B cell (primary cell): ENCODE measurements at places on chromosomes 3 and 15. TPM values are rescaled to one million over a fixed set of nuclear protein-coding genes. Genes with fewer than 3 reads are reported as not detected.

GRCh38 chr3:62644493-62644892 is 230.7 kb downstream of the CADPS start:
- DNase-seq = no peak
- H3K36me3 ChIP-seq = no peaks in the 10 kb centered on the region
- H3K4me1 ChIP-seq = no peaks in the 10 kb centered on the region
- no peaks in the 10 kb centered on the region for H3K27me3 ChIP-seq
- no peak overlapping the region for H3K4me3 ChIP-seq
- no peak overlapping the region for H3K27ac ChIP-seq

- H3K4me1 ChIP-seq = no peaks in the 10 kb centered on the region
- H3K36me3 ChIP-seq = no peaks in the 10 kb centered on the region
- H3K4me3 ChIP-seq = no peak overlapping the region
- no peaks in the 10 kb centered on the region for H3K27me3 ChIP-seq
- DNase-seq = no peak
- no peak overlapping the region for H3K27ac ChIP-seq
Observed at GRCh38 chr3:157311633-157312375, 124.8 kb upstream of the PTX3 start.

- H3K4me1 ChIP-seq = no peaks in the 10 kb centered on the region
- no peaks in the 10 kb centered on the region for H3K36me3 ChIP-seq
- no peak overlapping the region for H3K27ac ChIP-seq
- no peaks in the 10 kb centered on the region for H3K27me3 ChIP-seq
- no peak for DNase-seq
- no peak overlapping the region for H3K4me3 ChIP-seq
Observed at GRCh38 chr3:21273259-21274025, 477.6 kb downstream of the ZNF385D start.

GRCh38 chr3:123660141-123660675 is 75.4 kb upstream of the HACD2 start:
- no peaks in the 10 kb centered on the region for H3K27me3 ChIP-seq
- no peak overlapping the region for H3K4me3 ChIP-seq
- no peaks in the 10 kb centered on the region for H3K4me1 ChIP-seq

GRCh38 chr3:25297667-25298585 is 130.1 kb upstream of the RARB start:
- H3K36me3 ChIP-seq = no peaks in the 10 kb centered on the region
- H3K4me1 ChIP-seq = no peaks in the 10 kb centered on the region
- no peaks in the 10 kb centered on the region for H3K27me3 ChIP-seq
- DNase-seq = no peak
- H3K27ac ChIP-seq = no peak overlapping the region

GRCh38 chr3:46632792-46633191 is 20.5 kb downstream of the FAM240A start:
- no peak overlapping the region for H3K4me3 ChIP-seq
- DNase-seq = no peak
- no peaks in the 10 kb centered on the region for H3K27me3 ChIP-seq

DNA sequence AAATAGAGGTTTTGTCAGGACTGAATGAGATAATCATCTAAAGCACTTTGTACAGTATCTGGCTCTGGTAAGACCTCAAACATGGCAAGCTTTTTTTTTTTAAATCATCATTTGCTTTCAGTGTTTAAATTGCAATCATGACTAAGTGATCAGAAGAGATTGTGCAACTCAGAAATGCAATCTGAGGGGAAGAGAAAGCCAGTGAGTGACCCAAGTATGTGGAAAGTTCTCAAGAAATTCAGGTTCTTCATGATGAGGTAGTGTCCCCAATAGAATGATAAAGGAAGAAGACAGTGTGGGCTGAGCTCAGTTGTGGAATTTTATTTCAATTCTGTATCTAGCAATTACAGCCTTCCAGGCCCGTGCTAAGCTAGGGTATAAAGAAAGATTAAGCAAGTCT is 132.2 kb upstream of the TBC1D5 start:
- H3K4me3 ChIP-seq = no peak overlapping the region
- DNase-seq = no peak
- no peak overlapping the region for H3K27ac ChIP-seq
- no peaks in the 10 kb centered on the region for H3K4me1 ChIP-seq

DNA sequence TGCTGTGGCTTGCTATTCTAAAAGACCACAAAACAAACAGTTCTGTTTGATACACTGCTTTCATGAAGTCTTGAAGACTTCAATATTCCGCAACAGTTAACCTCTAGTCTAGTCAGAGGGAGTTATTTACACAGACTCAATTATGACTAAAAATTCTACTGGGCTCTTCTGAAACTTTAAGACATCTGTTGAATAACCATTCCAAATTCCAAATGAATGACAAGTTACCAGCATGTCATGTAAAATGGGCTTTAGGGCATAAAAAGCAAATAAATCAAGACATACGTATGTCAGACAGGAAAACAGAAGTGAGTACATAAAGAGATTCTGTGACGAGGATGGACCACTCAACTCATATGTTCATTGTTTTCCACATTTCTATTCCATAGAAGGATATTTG is 93.9 kb downstream of the PLOD2 start:
- H3K4me1 ChIP-seq = no peaks in the 10 kb centered on the region
- H3K27ac ChIP-seq = no peak overlapping the region
- H3K27me3 ChIP-seq = no peaks in the 10 kb centered on the region
- no peaks in the 10 kb centered on the region for H3K36me3 ChIP-seq
- DNase-seq = no peak

- peaks cover 31% of the 10 kb centered on the region for H3K4me1 ChIP-seq
- H3K27ac ChIP-seq = no peak overlapping the region
- no peak for DNase-seq
- H3K4me3 ChIP-seq = no peak overlapping the region
- H3K36me3 ChIP-seq = no peaks in the 10 kb centered on the region
- peaks cover 65% of the 10 kb centered on the region for H3K27me3 ChIP-seq
Observed at GRCh38 chr3:194313560-194314387, 37.4 kb downstream of the CPN2 start.

A4GNT gene
- not detected in 2 replicates for total RNA-seq

COLQ gene
- total RNA-seq = 1.9 TPM in 2 replicates

TBC1D23 gene
- total RNA-seq = 36.5 and 48.5 TPM in 2 replicates

RNF123 gene
- total RNA-seq = 53.2 and 69.0 TPM in 2 replicates

P2RY14 gene
- total RNA-seq = 6.0 and 7.0 TPM in 2 replicates

KLHL6 gene
- total RNA-seq = 69.7 and 72.6 TPM in 2 replicates
